ENCODE measurements at places on chromosomes 16 and 17.

- DNase-seq = no peak
These were observed 91.8 kb downstream of the YPEL2 start for GRCh38 chr17:59423137-59423724.

DNA sequence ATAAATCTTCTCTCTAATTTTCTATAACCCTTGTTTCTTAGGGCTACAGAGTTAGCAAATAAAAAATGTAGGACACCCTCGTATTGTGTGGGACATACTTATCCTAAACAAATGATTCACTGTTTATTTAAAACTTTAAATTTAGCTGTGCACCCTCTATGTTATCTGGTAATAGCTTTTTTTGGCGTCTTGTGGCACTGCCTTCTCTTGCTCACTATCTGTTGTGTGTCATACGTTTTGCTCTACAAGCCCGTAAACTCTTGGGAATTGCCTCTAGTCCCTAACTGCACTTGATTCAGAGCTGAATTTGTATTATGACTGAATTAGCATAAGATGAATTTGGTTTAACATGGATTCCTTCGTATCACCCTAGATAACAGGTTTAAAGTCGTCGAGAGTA, 144.3 kb upstream of the MYOCD start:
- no peak for DNase-seq

GRCh38 chr17:72426948-72427760, 306.3 kb downstream of the SOX9 start:
- DNase-seq = no peak

- no peak for DNase-seq
These were observed at the start of gene PRSS53 for GRCh38 chr16:31088459-31089183. Gene PRSS53, minus strand, starts transcription at chr16:31088943. Its CDS starts 134 bp downstream, at chr16:31088809.

- DNase-seq = no peak
These were observed 10.5 kb downstream of the OSBPL7 start for GRCh38 chr17:47810901-47811635.

- no peak for DNase-seq
These were observed 14.7 kb upstream of the GSG1L start for GRCh38 chr16:28078261-28078660.

- DNase-seq = no peak
These were observed 26.2 kb downstream of the USP43 start for GRCh38 chr17:9671559-9671958.

DNA sequence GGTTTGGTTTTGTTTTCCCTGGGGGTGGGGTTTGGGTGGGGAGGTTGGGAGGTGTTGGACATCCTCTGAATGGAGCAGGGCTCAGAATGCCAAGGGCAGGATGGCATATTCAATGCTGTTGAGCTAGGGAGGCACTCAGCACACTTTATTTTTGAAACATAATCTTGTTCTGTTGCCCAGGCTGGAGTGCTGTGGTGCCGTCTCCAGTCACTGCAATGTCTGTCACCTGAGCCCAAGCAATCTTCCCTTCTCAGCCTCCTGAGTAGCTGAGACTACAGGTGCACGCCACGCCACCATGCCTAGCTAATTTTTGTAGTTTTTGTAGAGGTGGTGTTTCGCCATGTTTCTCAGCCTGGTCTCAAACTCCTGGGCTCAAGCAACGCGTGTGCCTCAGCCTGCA, 186.1 kb downstream of the RPTOR start:
- no peak for DNase-seq

DNA sequence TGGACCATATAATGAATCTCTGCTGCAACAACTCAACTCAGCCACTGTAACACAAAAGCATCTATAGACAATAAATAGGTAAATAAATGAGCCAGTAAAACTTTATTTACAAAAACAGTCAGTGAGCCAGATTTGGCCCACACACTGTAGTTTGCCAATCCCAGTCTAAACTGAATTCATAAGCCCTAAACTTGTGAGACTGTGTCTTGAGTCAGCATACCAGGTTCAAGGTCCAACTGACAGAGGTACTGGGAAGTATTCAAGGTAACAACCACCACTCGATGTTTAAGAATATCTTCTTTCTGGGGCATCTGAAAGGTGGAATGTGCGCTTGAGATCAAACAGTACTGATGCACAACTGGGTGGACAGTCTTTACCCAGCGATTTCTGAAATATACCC, 94.2 kb downstream of the HELZ start:
- DNase-seq = no peak

DNA sequence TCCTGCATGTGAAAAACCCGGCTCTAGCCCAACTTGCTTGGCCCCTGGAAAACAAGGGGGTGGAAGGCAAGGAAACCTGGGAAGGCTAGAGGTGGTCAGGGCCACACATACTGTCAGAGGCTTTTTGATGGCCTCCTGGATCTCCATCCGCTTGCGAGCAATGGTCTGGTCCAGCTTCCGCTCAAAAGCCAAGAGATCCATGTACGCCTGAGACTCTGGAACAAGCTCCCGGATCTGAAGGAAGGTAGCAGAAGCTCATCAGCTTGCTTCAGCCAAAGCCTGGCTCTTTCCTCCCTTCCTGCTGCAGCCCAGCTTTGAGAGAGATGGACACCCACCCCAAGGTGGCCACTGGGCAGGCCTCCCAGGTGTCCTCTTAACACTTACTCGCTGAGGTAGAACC, 5.7 kb downstream of the SMARCD2 start:
- no peak for DNase-seq

- DNase-seq = no peak
These were observed 9.0 kb upstream of the CXCL16 start for GRCh38 chr17:4748686-4749085.

DNA sequence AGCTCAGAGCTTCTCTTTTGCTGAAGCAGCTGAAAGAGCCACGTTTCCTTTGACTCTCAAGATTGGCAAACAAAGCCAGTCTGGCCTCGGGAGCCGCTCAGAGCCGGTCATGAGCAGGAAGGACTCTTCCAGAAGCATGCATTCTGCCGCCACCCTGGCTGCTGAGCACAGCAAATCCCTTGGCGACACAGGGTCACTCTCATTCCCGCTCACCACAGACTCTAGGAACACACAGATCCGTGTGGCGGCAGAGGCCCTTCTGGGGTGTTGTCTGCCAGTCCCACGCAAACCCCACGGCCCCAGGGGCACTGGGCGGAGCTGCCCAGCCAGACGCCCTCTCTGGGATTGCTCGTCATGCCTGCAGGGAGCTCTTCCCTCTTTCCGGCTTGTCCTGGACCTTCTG, 157.0 kb downstream of the C16orf95 start:
- DNase-seq = no peak

- no peak for DNase-seq
These were observed 25.6 kb upstream of the CES5A start for GRCh38 chr16:55900616-55901393.

DNA sequence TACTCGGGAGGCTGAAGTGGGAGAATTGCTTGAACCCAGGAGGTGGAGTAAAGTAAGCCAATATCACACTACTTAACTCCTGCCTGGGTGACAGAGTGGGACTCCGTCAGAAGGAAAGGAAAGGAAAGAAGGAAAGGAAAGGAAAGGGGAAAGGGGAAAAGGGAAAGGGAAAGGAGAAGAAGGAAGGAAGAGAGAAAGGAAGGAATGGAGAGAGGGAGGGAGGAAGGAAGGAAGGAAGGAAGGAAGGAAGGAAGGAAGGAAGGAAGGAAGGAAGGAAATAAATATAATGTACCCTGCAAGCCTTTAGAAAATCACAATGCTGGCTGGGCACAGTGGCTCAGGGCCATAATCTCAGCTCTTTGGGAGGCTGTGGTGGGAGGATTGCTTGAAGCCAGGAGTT, 27.3 kb downstream of the SLC5A11 start:
- DNase-seq = no peak

- DNase-seq = no peak
These were observed 670.7 kb downstream of the MAF start for GRCh38 chr16:78929841-78930240.

- no peak for DNase-seq
These were observed 15.6 kb downstream of the SCNN1B start for GRCh38 chr16:23317751-23318150.

GRCh38 chr17:79005063-79005861, 4.3 kb downstream of the CANT1 start:
- DNase-seq = peak; percentile 43

- DNase-seq = no peak
These were observed 248.9 kb downstream of the SLC39A11 start for GRCh38 chr17:72843591-72843990.

GRCh38 chr16:81551821-81552304, 107.3 kb downstream of the CMIP start:
- no peak for DNase-seq

GRCh38 chr17:56833057-56833808, 487 bp downstream of the C17orf67 start:
- DNase-seq = peak; percentile 62

Data from WERI-Rb-1 (cell line).